Stimulated activated CD4-positive, alpha-beta T cell treated with anti-CD3 and anti-CD28 coated beads, TNF-alpha, amount 100 ng/mL, for 48 hours (primary cell): ENCODE measurements at places on chromosomes 11 and 22.

DNA sequence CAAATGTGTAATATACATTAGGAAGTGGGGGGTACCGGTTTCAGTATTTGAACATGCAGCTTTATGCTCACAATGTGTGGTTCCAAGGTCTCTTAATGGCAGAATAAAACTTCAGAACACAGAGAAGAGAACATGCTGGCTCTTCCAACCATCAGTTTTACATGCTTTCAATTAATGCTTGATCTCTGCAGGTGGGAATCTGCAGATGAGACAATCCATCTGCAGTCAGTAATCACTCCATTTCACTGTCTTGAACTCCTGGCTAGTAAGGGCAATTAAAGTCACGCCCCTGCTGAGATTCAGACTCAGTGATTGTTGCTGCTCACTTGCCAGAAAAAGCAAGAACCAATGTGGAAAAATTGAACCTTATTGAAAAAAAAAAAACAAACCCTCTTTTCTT is 945.7 kb downstream of the DLG2 start:
- no peak for DNase-seq

- peak; percentile 25 for DNase-seq
Observed at GRCh38 chr11:75031771-75032549, 43.2 kb downstream of the NEU3 start.

GRCh38 chr11:33402066-33402465 is 144.9 kb downstream of the HIPK3 start:
- no peak for DNase-seq

- DNase-seq, result no peak
Observed at GRCh38 chr22:43308060-43308830, 34.9 kb downstream of the SCUBE1 start.

DNA sequence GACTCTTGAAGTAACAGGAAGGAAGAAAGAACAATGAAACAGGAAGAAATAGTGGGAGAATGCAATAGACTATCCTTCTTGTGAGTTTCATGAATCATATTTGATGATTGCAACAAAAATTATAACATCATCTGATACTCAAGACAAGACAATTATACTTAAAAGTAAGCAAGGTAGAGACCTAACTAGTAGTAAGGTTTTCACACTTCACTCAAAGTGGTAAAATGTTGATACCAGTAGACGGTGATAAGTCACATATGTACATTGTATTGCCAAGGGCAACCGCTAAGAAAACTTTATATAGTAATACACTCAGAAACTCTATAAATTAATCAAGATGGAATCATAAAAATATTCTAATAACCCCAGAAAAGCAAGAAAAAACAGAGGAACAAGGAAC is 107.8 kb downstream of the CYP2R1 start:
- DNase-seq, result no peak

DNA sequence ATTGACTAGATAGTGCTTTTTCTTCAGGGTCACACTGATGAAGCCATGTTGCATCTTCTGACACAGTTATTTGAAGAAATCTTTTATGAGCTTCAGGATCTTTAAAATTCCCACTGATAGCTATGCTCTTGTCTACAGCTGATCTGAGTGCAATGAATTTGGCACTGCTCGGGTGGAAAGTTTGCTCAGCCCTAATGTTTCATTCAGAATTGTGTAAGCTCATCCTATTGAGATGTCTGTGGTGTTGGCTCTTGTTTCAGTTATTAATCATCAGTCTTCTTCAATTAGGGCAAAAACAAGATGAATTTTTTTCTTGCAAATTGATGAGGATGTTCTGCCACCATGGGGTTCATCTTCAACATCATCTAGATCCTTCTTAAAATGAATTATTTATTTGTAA is 1387.0 kb upstream of the RAG2 start:
- DNase-seq, result no peak

DNA sequence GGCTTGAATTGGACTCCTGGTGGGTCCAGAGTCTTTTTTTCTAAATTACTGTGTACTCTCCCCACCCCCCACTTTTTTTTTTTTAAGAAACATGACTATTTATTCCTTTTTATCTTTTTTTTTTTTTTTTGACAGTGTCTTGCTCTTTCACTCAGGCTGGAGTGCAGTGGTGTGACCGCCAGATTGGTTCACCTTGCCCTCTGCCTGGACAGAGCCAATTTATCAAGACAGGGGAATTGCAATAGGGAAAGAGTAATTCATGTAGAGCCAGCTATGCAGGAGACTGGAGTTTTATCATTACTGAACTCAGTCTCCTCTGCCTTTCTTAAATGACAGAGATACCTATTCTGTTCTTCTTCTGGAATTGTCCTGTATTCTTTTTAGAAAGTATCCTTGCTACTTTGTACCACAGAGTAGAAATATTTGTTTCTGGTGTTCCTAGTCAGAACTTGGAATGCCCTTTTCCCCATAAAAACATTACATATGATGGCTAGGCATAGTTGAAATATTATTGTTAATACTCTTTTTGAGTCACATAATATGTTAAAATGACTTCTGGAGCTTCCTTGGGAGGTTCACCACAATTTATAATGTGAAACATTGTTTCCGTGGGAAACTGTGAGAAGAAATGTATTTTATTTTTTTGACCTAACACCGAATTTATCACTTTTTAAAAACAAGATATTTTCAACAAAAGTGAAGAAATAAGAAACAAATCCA is 95.6 kb downstream of the UVRAG start:
- no peak for DNase-seq

GRCh38 chr11:72243173-72244059 is 560 bp downstream of the PHOX2A start:
- no peak for DNase-seq

DNA sequence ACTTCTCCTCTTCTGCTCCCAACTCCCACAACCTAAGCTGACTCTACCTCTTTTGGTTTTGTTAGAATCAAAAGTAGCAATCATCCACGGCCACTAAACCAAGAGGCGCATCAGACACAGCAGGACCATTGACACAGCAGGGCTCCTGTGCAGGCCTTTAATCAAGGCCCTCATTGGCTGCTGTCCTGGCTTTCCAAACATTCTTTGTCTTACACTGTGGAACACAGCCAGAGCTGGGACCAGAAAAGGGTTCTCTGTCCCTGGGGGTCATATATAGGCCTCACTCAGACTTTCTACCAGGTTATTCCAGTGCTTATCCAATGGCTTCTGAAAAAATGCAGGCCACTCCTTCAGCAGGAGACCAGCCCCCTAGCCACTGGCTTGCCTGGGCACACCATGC is 212.7 kb upstream of the NTM start:
- DNase-seq, result no peak

DNA sequence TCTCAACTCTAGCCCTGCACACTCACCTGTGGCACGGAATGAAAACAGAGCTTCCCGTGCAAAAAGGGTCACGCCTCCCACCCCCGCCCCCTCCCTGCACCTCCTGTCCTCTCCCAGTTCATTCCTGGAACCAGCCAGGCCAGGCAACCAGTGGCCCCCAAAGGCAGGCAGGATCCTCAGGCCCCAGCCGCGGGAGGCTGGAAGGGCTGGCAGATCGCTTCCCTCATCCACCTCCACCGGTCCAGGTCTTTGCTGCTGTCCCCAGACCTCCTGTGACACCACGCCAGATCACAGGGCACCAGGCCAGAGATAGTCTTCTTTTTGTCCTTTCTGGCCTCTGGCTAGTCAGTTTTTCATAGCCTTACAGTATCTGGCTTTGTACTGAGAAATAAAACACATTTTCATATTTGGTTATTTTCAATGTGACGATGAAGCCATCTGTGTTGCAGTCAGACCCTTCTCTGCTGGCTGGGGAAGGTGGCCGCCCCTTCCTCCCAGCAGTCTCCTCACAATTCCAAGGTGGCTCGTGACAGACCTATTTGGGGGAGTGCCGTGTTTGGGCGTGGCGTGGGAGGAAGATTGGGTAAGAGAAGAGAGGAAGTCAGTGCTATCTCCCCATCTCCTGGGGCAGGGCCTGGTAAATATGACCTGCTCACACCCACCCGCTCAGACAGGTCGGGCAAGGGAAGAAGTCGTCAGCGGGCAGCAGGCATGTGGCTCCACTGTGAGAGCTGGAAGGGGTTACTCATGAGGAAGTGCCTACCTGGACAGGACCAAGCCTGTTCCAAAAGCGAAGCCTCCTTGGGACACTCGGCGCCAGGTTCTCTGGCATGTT is 9.1 kb downstream of the SSH3 start:
- no peak for DNase-seq

DNA sequence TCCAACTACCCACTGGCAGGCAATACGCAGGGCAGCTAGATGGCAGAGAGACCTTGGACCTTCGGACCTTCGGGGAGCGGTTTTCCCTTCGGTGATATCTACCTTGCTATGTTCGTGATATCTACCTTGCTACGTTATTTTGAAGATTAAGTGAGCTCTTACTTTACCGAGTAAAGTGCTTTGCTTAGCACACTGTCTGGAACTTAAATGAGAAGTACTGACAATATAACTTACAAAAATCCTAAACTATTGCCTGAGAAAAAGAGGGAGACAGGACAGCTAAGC is 1.0 kb upstream of the PRDM10 start:
- peak; percentile 33 for DNase-seq

- no peak for DNase-seq
Observed at GRCh38 chr22:44348971-44349560, 36.3 kb upstream of the SHISAL1 start.

GRCh38 chr11:88464528-88464927 is 127.0 kb upstream of the CTSC start:
- no peak for DNase-seq

DNA sequence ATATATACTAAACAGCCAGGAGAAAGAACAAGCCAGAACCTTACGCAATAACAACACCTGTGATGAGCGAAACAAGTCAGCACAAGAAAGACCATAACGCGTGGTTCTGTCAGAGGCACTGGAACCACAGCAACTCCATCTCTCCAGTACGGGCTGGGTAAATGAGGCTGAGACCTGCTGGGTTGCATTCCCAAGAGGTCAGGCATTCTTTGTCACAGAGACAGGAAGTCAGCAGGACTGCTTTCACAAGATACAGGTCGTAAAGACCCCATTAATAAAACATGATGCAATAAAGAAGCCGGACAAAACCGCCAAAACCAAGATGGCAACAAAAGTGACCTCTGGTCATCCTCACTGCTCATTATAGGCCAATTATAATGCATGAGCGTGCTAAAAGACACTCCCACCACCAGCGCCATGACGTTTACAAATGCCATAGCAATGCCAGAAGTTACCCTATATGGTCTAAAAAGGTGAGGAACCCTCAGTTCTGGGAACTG is 21.7 kb downstream of the TPST2 start:
- DNase-seq, result no peak

- DNase-seq, result no peak
Observed at GRCh38 chr11:2651054-2651617, 48.7 kb downstream of the KCNQ1OT1 start.

DNA sequence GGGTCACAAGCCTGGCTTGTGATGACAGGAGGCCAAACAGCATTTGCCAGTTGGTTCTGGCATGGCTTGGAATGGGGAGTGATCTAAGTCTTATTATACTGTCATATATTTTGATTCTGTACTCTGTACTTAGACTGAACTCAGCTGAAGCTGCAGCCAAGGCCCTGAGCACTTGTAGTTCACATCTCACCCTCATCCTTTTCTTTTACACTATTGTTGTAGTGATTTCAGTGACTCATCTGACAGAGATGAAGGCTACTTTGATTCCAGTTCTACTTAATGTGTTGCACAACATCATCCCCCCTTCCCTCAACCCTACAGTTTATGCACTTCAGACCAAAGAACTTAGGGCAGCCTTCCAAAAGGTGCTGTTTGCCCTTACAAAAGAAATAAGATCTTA is 843 bp downstream of the OR56B1 start:
- DNase-seq, result no peak

DNA sequence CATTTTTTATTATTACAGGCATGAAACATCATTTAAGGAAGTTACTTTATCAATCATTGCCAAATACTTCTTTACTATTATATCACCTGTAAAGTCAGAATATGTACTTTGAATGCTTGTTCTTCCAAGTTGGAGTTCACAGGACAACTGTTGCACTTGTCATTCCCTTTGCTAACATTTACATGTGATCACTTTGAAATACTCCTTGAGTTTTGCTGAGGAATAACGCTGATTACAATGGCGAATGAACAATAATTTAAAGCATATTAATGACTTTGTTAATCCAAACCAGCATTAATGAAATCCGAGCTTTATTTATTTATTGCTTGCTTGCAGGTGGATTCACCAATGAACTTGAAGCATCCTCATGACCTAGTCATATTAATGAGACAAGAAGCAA is 20.2 kb downstream of the TTC17 start:
- DNase-seq, result no peak

- DNase-seq, result no peak
Observed at GRCh38 chr22:36981247-36981775, 37.9 kb downstream of the TST start.

GRCh38 chr11:126669416-126669815 is 313.9 kb downstream of the ST3GAL4 start:
- no peak for DNase-seq

GRCh38 chr22:36757668-36758211 is 18.2 kb downstream of the IFT27 start:
- DNase-seq, result peak; percentile 64

GRCh38 chr11:37642296-37642695 is 1044.3 kb upstream of the RAG2 start:
- no peak for DNase-seq

- no peak for DNase-seq
Observed at GRCh38 chr11:123264431-123264780, 69.4 kb upstream of the CLMP start.

- DNase-seq, result no peak
Observed at GRCh38 chr11:83826078-83826477, 539.9 kb upstream of the CCDC90B start.

- DNase-seq, result no peak
Observed at GRCh38 chr11:109696191-109696897, 274.4 kb downstream of the C11orf87 start.

- no peak for DNase-seq
Observed at GRCh38 chr11:100105255-100105981, 581.7 kb upstream of the ARHGAP42 start.

DNA sequence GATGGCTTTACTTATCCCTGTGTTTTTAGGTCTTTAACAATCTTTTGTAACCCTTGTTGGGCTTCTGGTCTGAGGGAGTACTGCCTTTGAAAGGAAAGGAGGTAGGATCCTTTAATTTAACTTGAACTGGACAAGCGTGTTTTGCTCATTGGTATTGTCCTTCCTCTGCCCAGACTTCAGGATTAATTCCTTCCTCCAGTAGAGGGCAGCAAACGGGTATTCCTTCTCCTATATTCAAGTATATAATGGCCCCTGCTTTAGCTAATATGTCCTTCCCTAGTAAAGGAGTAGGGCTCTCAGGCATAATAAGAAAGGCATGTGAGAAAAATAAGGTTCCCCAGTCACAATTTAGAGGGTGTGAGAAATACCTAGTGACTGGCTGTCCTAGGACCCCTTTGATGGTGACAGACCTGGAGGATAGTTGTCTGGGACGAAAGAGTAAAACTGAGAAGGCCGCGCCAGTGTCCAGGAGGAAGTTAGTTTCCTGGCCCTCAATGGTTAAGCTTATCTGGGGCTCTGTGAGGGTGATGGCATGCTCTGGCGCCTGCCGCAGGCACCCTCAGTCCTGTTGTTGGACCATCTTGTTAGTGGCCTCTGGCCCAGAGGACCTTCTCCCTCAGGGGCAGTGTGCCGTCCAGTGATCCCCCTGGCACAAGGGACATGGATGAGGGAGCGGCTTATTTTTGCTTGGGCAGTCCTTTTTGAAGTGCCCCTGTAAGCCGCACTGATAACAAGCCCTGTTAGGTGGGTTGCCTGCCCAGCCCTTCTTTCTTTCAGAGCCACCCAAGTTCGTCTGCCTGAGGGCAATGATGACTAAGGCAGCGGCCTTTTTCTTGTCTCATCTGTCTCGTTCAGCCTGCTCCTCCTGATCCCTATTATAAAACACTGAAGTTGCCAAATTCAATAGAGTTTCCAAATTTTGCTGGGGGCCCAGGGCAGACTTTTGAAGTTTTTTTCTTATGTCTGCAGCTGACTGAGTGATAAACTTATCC is 51.8 kb downstream of the C11orf71 start:
- DNase-seq, result peak; percentile 23

GRCh38 chr11:102522312-102523188 is 8.0 kb downstream of the MMP7 start:
- no peak for DNase-seq
